ENCODE measurements at places on chromosomes 6 and 20.

GRCh38 chr6:75283907-75284631 is 523 bp downstream of the TMEM30A start:
- no peak for DNase-seq

DNA sequence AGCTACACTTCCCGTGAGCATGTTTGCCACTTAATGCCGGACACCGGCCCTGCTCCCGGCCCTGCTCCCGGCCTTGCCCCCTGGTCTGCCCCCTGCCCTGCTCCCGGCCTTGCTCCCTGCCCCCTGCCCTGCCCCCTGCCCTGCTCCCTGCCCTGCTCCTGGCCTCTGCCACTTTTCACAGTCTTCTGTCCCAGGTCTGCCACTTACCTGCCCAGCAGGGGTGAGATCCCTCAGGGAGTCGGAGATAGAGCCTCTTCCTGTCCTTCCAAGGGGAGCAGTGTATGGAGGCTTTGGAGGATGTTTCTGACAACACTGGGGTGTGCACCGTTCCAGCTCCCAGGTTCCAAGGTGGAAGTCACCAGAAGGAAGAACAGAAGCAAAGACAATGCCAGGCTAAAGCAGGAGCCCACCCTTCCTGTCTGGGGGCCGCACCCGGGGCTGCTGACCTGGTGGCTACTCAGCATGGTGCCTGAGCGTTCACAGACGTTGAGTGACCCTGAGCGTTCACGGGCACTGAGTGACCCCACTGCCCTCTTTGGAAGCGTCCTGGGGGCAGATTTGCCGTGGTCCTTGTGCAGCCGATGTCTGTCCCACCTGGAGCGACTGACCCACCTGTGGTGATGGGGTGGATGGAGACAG is 199.8 kb downstream of the DLL1 start:
- no peak for DNase-seq

DNA sequence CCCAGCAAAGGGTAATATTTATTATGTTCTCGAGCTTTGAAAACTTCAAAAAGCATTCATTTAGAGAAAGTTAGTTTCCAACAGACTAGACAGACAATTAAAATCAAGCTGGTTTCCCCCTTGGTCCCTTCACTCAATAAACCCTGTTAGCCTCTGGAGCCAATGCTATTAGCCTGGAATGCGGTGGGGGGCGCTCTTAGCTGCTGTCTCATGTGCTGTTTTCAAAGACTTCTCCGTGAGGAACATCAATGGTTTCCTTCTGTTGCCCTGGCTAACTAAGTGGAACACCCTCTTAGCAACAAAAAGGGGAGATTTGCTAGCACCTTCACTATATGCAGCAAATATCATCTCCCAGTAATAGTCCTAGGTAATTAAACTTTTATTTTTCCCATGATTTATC is 86.4 kb downstream of the LY86 start:
- DNase-seq = no peak

DNA sequence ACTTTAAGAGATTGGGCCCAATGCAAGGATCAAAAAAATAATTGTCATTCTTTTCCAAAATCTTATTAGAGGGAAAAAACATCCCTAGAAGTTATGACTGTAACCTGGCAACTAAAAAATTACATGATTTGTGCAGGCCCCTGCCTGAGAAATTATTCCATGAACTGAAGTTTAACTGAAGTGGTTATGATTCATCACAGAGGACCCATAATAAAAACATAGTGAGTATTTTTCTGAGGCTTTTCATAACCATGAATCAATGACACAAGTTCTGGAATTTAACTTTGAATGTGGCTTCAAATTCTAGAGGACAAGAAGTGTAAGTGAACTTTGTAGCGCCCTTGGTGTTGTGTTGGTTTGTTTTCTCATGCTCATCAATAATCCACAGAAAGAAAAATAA is 31.1 kb upstream of the CARMIL1 start:
- DNase-seq = no peak

DNA sequence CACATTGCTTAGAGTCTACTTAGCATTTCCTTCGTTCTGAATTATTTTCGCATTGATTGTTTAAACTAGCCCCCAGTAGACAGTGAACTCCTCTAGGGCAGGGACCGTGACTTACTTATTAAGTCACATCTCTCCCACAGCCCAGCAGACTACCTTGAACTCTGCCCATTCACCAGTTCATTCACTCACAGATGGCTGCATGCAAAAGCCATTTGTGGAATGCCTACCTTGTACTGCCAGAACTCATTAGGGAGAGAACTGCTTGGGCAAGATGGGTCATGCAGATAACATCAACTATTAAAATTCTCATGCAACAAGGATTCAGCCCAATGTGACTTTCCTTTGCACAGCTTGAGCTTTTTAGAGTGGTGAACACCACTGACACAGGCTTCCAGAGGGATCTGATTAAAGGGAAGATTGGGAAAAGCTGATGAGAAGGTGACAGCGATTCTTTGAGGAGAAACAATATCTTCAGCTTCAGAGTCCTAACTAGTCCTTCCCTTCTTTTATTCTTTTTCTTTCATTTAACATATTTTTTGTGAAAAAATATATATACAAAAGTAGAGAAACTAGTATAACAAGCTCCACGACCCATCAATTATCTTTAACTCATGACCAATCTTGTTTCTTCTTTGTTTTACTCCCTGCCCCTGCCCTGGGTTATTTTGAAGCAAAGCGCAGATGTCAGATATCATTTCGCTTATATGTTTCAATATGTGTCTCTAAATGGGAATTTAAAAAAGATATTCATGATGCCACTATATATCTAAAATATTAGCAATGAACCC is 273.9 kb downstream of the CDC5L start:
- DNase-seq = no peak

- peak; percentile 30 for DNase-seq
Measured at GRCh38 chr6:159107451-159108260, 61.5 kb upstream of the FNDC1 start.

GRCh38 chr6:23522792-23523547 is 603.0 kb upstream of the NRSN1 start:
- no peak for DNase-seq

DNA sequence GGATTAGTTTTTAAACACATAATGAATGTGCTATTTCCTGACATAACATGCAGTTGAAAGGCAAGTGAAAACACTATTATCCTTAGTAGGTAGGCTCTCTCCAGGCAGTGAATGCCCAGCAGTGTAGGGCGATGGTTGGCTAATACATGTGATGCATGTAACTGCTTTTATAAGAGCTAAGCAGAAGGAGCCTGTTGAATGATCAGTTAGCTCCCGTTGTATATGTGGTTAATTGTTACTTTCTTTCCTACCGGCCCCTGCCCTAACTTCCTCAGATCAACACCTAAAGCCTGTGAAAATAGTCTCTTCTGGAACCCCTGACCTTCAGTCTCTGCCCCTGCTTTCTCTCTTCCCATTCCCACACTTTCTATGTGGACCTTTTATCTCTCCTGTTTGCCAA is 10.5 kb downstream of the SOX4 start:
- no peak for DNase-seq

GRCh38 chr6:147081076-147081609 is 123.1 kb upstream of the STXBP5 start:
- no peak for DNase-seq

GRCh38 chr20:46190478-46191167 is 72.5 kb downstream of the CD40 start:
- DNase-seq = no peak

- no peak for DNase-seq
Measured at GRCh38 chr6:46024124-46024769, 8.6 kb upstream of the CLIC5 start.

DNA sequence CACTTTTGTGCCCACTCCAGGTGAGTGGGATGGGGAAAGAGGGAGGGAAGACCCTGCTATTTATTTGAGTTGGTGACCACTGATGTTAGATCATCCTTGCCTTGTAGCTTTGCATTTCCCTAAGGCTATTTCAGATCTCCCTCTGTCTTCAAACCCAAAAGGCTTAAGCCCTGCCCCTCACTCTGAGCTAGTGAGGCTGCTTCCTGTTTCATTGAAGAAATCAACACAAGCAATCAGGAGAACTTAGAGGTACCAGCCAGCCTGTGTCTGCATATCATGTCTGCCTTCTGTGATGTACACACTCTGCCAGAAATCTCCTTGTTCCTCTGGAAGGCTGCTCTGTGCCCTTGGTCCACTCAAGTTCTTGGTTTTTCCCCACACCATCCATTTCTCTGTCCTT is 135.3 kb downstream of the ARID1B start:
- no peak for DNase-seq

GRCh38 chr6:44497807-44498206 is 110.3 kb downstream of the CDC5L start:
- DNase-seq = no peak

GRCh38 chr6:167150941-167151549 is 6.7 kb downstream of the GPR31 start:
- DNase-seq = no peak

- DNase-seq = no peak
Measured at GRCh38 chr6:144721232-144721631, 436.1 kb downstream of the UTRN start.

- no peak for DNase-seq
Measured at GRCh38 chr6:37982317-37982716, 162.8 kb downstream of the ZFAND3 start.

DNA sequence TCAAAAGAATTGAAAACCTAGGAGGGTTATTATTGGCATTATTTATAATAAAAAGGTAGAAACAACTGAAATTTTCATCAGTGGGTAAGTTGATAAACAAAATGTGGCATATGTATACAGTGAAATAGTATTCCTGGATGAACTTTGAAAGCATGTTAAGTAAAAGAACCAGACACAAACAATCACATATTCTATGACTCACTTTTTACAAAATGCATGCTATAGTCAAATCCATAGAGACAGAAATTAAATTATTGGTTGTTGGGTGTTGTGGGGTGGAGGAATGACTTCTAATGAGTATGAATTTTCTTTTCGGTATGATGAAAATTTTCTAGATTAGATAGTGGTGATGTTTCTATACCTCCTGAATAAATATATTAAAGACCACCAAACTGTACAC is 94.6 kb downstream of the LRRC1 start:
- no peak for DNase-seq

DNA sequence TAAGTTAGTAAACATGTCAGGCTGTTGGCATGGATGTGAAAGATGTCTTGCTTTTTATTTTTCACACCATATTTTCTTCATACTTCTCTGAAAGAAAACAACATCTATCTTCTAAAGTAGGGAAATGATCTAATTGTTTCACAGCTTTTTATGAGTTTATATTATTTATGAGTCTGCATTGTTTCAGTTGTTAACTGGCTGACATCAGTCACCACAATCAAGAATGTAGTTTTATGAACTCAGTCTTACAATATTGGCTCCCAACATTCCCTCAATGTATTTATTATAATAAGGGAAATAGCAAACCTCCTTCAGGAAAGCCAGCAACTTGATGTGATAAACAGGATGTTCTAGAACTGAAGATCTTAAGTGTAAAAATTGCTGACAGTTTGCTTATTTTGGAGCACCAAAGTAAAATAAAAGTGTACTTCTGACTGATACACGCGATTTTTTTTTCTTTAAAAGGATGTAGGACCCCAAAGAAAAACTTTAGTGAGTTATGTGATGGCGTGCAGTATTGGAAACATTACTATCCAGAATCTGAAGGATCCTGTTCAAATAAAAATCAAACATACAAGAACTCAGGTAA is 106.0 kb downstream of the ADGRG6 start:
- DNase-seq = no peak

- no peak for DNase-seq
Measured at GRCh38 chr6:70281923-70282311, 21.0 kb downstream of the COL9A1 start.

GRCh38 chr6:92911301-92911700 is 508.1 kb downstream of the EPHA7 start:
- no peak for DNase-seq

DNA sequence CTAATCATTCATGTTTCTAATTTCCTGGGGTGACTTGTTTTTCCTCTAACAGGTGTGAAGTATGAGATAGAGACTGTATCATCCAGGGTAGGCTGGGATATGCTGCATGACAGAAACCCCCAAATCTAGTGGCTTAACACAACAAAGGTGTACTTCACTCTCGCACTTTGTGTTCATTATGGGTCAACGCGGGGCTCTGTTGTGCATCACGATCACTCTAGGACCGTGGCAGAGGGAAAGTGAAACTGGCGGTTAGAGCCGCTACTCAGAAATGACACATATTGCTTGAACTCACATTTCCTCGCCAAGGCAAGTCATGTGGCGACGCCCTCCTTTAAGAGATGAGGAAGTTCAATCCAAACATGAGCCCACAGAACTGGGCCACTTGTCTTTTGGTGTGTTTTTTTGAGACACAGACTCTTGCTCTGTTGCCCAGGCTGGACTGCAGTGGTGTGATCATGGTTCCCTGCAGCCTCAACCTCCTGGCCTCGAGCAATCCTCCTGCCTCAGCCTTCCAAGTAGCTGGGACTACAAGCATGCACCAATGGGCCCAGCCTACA is 41.3 kb downstream of the PCNA start:
- DNase-seq = peak; percentile 28

GRCh38 chr20:49846206-49846807 is 33.7 kb downstream of the SLC9A8 start:
- peak; percentile 10 for DNase-seq

GRCh38 chr6:72977114-72977513 is 248.2 kb downstream of the KHDC1L start:
- no peak for DNase-seq

DNA sequence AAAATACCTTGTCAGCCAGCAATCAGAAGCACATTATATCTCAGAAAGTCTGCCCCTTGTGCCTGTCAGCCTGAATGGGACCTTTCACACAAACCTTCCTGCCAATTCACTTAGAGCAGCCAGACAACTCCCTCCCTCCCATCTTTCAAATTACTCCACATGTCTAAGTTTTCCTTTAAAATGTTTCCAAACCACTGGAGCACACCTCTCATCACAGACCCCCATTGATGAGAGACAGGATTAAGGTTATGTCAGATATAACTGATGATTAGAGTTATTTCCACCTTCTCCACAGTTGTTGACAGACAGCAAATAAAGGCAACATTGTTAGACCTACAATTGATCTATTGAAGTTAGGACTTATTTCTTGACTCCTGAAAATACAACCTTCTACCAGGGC is 408.4 kb downstream of the PLCB1 start:
- no peak for DNase-seq

GRCh38 chr6:92109256-92109655 is 1310.1 kb downstream of the EPHA7 start:
- no peak for DNase-seq

GRCh38 chr20:62409086-62409853 is 2.2 kb upstream of the CABLES2 start:
- no peak for DNase-seq

DNA sequence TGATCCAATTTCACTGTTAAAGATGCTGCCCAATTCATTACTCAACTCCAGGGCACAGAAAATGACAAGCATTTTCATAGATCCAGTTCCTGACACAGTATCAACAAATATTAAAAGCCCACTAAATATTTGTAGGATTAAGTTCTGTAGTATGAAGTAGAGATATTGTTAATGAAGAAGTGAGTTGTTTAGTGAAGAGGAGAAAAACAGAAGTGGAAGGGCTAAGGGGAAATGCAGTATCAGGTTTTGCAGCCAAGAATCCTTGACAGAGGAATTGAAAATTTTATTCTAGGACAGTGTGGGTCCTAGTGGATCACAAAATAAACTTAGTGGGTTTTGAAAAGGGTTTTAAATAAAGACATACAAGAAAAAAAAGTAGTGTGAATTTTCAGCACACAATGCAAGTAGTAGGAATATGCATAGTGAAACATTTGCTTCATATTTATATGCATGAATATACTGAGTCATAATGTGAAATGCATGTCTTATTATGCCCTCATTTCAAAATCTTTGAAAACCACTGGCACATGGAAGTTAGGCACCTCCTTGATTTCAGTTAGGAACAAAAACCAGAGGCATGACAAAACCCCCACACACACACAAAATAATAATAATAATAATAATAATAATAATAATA is 338.6 kb downstream of the KHDRBS2 start:
- no peak for DNase-seq

All from stimulated activated CD4-positive, alpha-beta T cell treated with anti-CD3 and anti-CD28 coated beads, Interleukin-1b, Interleukin-23, amount 100 ng/mL, for 1 hour (primary cell).